ENCODE measurements at places on chromosomes 5 and 9. TPM values are rescaled to one million over a fixed set of nuclear protein-coding genes. Genes with fewer than 3 reads are reported as not detected.

- DNase-seq: peak; percentile 61
Observed at GRCh38 chr5:10578293-10578665, 14.4 kb downstream of the ANKRD33B start.

DNA sequence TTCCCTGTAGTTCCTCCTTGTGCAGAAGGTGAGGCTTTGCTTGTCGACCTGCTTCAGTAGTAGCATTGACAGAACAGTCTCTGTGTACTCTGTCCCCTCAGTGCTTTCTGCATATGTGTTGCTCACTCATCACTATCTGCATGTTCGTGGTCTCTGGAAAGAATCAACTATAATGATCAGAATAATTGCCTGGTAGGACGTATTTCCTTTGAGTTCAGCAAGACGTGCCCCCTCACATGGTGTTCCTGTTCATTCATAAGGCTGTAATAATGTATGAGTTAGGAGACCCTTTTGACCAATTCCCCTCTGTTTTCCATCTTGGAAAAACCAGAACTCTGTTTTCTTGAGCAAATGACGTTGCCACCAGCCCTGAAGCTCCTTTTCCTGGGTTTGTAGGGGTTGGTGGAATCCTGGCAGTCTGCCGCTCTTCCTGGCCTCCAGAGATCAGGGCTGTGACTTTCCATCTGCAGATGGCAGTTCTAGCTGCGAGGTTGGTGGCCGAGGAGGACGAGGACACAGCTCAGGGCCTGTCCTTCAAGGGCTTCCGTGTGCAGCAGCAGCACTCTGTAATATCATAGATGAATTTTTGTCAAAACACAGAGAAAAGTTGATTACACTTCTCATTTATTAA is 61.9 kb downstream of the EXOSC2 start:
- no peak for DNase-seq

- no peak for DNase-seq
Observed at GRCh38 chr5:135264451-135265440, 134.3 kb downstream of the MACROH2A1 start.

- DNase-seq: no peak
Observed at GRCh38 chr9:112038017-112038408, 137.1 kb downstream of the SUSD1 start.

- DNase-seq: no peak
Observed at GRCh38 chr5:65479527-65479926, 2.2 kb downstream of the ADAMTS6 start.

ENTPD2 gene
- 0.11 TPM for polyA plus RNA-seq

MARCHF11 gene
- polyA plus RNA-seq: not detected

TAL2 gene
- 0.22 TPM for polyA plus RNA-seq

TXNDC8 gene
- not detected for polyA plus RNA-seq

Measured in spleen (tissue), 13 donors.